Heart left ventricle (tissue), 16 donors: ENCODE measurements at places on chromosomes 3 and 15.

DNA sequence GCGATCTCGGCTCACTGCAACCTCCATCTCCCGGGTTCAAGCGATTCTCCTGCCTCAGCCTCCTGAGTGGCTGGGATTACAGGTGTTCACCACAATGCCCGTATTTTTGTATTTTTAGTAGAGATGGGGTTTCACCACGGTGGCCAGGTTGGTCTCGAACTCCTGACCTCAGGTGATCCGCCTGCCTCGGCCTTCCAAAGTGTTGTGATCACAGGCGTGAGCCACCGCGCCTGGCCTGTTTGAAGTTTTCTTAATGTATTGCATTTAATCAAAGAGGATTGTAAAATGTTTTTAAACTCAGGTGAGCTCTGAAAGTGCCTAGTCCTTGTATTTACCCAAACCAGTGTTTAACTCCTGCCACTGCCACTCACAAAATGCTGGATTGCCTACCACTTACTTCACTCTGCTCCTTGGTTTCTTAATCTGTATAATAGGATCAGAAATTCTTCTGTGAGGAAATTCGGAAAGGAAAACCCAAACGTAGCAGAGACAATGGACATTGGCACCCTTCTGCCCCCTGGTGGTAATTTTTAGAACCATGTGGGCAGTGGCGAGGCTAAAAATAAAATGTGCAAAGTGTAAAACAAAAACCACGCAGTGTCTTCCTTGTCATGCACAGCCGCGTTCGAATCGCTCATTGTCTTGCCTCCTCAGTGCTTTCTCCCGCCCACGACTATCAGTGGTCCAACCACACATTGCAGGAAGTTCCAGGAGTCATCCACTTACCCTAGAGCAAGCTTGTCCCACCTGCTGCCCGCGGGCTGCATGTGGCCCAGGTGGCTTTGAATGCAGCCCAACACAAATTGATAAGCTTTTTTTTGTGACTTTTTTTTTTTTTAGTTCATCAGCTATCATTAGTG lies 27.3 kb downstream of the CEP19 start:
- H3K36me3 ChIP-seq, result no peaks in the 10 kb centered on the region
- no peaks in the 10 kb centered on the region for H3K27me3 ChIP-seq
- H3K27ac ChIP-seq, result no peak overlapping the region
- no peak overlapping the region for H3K4me3 ChIP-seq
- peak; percentile 60 for DNase-seq
- no peaks in the 10 kb centered on the region for H3K4me1 ChIP-seq

- peaks cover 56% of the 10 kb centered on the region for H3K36me3 ChIP-seq
- no peaks in the 10 kb centered on the region for H3K27me3 ChIP-seq
- peaks cover 12% of the 10 kb centered on the region for H3K4me1 ChIP-seq
Measured at GRCh38 chr3:12490547-12490946, 6.3 kb downstream of the TSEN2 start.

DNA sequence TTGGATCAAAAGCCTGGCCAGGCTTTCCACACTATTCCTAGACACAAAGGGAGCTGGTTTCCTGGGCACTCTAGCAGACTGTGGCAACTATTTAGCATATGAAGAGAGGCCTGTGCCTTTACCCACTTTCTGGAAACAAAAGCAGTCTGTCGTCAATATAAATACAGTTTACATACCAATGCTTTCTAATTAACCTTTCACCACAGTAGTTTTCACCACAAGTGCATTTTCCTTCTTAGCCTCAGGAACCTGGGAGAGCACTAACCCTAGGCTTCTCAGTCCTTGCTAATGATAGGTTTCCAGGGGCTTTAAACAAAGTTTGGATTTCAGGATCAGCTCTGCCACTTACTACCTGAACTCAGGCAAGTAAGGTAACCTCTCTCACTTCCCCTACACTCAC lies 499.1 kb downstream of the MAGI1 start:
- peaks cover 41% of the 10 kb centered on the region for H3K4me1 ChIP-seq
- no peak for DNase-seq
- no peaks in the 10 kb centered on the region for H3K36me3 ChIP-seq
- no peaks in the 10 kb centered on the region for H3K27me3 ChIP-seq

DNA sequence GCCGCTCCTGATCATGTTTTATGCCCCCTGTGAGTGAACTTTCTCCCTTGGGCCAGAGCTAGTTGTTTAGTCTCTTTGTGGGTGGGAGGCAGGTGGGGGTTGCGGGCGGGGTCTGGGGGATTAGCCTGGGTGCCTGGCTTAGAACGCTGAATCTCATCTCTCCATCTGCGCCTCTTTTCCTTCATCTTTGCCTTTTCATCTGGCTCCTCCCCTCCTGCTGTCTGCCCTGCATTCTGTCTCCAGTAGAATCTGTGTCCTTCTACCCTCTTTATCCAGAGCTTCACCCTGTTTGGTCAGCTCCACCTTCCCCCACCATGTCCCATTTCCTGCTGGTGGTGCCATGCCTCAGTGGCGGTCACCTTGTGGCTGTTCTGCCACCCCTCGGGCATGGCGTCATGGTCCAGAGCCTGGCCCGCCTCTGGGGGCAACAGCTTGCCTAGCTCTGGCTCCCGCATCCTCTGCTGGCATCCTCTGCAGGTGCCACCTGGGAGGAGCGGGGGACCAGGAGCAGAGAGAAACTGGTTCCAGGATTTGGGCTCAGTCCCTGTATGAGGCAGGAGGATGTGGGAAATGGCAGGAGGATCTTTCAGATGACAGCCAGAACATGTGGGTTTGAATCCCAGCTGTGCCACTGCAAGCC lies 44.3 kb downstream of the PDIA5 start:
- H3K36me3 ChIP-seq, result no peaks in the 10 kb centered on the region
- H3K4me3 ChIP-seq, result no peak overlapping the region
- peaks cover 10% of the 10 kb centered on the region for H3K4me1 ChIP-seq
- no peak for DNase-seq
- H3K27me3 ChIP-seq, result no peaks in the 10 kb centered on the region

DNA sequence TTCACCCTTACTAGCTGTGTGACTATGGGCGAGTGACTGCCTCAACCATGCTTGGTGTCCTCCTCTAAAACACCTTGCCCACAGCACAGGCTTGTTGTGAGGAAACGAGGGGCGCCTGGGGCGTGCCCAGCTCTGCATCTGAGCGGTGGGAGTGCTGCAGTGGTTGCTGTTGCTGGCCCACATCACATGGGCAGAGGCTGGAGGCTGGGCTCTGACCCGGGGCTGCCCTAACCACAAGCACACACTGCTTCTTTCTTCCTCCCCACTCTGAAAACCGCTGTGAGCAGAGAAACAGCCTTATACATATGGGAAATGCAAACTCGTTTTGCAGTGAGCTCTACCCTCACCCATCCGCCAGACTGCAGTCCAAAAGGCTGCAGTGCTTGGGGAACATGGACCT lies 74.8 kb upstream of the RPL32 start:
- no peaks in the 10 kb centered on the region for H3K4me1 ChIP-seq
- DNase-seq, result no peak
- no peaks in the 10 kb centered on the region for H3K27me3 ChIP-seq
- H3K27ac ChIP-seq, result no peak overlapping the region

GRCh38 chr3:195863121-195864061 lies 45.0 kb downstream of the TNK2 start:
- peak overlapping the region; percentile 66 for H3K27ac ChIP-seq
- H3K4me1 ChIP-seq, result peaks cover 17% of the 10 kb centered on the region
- H3K36me3 ChIP-seq, result peaks cover 20% of the 10 kb centered on the region
- H3K4me3 ChIP-seq, result no peak overlapping the region
